ENCODE measurements at places on chromosomes 6 and 20.

- DNase-seq = no peak
Observed at GRCh38 chr6:14549304-14549770, 431.8 kb downstream of the CD83 start.

GRCh38 chr6:72616406-72617015 is 5.4 kb upstream of the KCNQ5 start:
- DNase-seq = no peak

- DNase-seq = no peak
Observed at GRCh38 chr6:117674503-117674902, 766 bp upstream of the NUS1 start.

- DNase-seq = no peak
Observed at GRCh38 chr6:100906325-100906724, 25.2 kb upstream of the ASCC3 start.

DNA sequence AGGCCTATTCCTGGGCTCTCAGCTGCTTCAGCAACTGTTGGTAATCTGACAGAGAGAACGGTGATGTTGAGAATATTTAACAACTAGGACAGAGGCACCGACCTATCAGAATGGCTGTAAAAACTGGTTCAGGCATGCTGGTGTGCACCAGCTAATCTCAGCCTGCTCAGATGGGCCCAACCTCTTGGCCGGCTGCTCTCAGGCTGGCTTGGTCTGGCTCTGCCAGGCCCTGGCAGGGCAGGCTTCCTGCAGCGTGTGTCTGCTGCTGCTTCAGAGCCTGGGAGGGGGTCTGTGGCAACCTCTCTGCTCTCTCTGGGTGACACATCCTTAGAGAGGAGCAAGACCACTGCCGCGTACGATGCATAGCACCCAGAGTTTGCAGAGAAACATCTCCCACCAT is 4.8 kb downstream of the SLC2A12 start:
- no peak for DNase-seq

GRCh38 chr6:2883673-2884072 is 19.4 kb downstream of the SERPINB9 start:
- DNase-seq = no peak

DNA sequence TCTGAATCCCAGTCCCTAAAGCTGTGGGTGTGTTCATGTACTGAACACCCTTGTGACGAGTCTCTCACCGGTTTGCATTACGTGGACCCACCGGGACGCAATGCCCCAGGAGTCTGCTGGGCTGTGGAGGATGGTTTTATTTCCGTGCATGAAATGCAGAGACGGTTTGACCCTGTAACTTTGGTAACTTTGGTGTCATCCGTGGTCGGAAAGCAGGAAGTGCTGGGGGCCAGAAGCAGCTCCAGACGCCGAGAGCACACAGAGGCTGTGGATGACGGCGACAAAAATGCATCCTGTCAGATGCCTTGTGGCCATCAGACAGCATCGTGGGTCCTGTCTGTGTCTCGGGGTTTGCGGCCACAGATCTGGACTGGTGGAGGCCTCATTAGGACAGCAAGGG is 7.2 kb downstream of the BHLHE23 start:
- no peak for DNase-seq

DNA sequence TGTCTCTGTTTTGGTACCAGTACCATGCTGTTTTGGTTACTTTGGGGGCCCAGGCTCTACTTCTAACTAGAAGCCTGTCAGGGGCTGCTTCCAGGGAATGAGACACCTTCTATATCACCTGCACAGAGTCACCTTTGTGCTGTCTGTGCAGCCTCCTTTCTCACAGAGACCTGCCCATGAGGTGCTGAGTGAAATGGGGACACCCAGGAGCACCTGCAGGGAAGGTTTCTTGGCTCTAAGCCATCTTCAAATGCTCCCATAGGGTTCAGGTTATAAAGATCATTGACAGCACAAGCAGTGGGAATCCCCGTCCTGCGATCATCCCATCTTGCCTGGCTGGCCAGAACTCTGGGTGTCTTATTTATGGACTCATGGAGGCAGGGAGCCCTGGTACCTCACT is 19.1 kb downstream of the GABRR2 start:
- no peak for DNase-seq

GRCh38 chr6:139647016-139647415 is 272.6 kb upstream of the CITED2 start:
- no peak for DNase-seq

- no peak for DNase-seq
Observed at GRCh38 chr6:170026751-170027646, 263.9 kb downstream of the DLL1 start.

GRCh38 chr20:49786196-49786595 is 26.4 kb upstream of the SLC9A8 start:
- no peak for DNase-seq
